ENCODE measurements at places on chromosomes 3 and 15.

DNA sequence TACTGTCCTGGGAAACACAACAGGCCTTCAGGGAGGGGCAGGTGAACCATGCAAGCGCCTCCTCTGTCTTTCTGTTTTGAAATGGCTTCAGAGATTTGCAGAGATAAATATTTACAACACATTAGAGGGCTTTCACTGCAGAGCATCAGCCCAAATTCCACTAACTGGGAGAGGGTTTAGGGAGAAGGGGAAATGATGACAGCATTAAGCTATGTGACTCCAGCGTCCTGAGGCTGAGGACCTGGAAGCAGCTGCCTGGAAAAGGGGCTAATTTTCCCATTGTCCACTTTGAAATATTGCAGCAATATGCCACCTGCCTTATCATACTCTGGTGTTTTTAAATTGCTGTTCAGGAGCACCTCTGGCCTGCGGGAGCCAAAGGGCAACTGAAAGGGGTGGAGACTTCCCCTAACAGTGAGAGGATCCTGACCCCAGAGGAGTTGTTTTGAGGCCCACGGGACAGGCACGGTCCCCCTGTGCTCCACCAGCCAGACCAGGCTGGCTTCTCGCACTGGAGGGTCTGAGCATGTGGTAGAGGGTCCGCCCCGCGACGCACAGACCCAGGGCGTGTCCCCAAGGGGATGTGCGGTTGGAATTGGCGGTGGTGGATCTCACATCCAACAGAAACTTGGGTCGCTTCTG lies 110.6 kb downstream of the XXYLT1 start:
- DNase-seq: peak; percentile 62

GRCh38 chr15:62109982-62110851 lies 43.4 kb downstream of the C2CD4A start:
- peak; percentile 51 for DNase-seq

DNA sequence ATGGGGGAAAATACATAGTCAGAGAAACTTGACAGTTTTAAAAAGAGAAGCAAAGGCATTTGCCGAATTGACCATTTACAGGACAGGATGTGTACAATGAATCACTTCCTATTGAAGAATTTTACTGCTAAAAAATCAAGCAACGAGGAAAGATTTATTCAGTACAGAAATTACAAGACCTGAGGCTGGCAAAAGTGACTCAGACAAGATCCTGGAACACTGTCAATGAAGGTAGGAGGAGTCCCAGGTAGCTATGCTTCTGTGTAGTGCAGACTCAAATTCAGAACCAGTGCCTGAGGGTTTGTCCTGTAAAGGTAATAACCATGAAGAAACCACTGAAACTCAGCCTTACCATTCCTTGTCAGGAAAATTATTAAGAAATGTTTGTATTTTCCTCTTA lies 120.9 kb downstream of the ZMAT3 start:
- DNase-seq: no peak

- DNase-seq: peak; percentile 23
These were observed 158.6 kb upstream of the NR2F2 start for GRCh38 chr15:96171853-96172296.

DNA sequence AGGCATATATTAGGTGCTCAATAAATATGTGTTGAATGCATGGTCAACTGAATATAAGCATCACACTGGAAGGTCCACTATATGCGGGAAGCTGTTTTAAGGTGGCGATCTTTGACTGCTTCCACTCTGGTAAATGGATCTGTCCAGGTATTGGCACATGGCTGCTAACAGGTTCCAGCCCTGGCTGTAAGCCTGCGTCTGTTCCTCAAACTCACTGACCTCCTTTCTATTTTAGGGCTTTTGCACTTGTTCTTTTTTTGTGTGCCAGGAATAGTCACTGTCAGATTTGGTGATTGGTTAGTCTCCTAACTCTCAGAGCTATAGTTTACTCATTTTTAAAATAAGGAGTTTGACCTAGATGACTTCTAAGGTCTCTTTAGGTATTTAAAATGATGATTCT lies 46.2 kb downstream of the ADAMTSL3 start:
- no peak for DNase-seq

- no peak for DNase-seq
These were observed 88.1 kb downstream of the VPS8 start for GRCh38 chr3:184899953-184900595.

GRCh38 chr3:80227216-80227615 lies 459.4 kb upstream of the ROBO1 start:
- DNase-seq: no peak

Measured in GM04503 (cell line).